ENCODE measurements at places on chromosomes 3 and 15.

DNA sequence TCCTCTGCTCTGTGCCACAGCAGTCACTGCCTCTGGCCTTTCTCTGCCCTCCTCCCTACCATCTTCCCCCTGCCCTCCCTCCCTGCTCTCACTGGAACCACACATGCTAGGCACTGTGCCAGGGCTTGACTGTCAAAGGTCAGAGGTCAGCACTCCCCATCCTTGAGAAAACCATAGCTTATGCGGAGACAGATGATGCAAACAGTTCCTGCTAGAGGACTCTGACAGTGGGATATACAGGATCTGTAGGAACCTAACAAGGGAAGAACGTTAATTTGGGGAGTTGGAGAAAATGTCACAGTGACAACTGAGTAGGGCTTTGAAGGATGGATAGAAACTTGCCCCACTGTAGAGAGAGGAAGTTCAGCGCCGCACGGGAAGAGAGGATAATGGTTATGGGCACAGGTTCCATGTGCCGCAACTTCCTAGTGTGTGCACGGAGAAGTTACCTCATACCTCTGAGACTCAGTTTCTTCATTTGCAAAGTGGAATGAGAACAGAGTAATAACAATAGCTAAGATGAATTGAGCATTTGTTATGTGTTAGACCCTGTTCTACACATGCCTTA, 29.3 kb upstream of the XYLB start:
- H3K27me3 ChIP-seq = peaks cover 13% of the 10 kb centered on the region
- no peak overlapping the region for H3K4me3 ChIP-seq
- DNase-seq = no peak
- H3K4me1 ChIP-seq = no peaks in the 10 kb centered on the region
- no peak overlapping the region for H3K27ac ChIP-seq
- no peaks in the 10 kb centered on the region for H3K36me3 ChIP-seq

GRCh38 chr3:40627095-40627494, 102.3 kb downstream of the ZNF621 start:
- H3K36me3 ChIP-seq = peaks cover 51% of the 10 kb centered on the region
- H3K4me3 ChIP-seq = no peak overlapping the region
- H3K27ac ChIP-seq = no peak overlapping the region
- no peak for DNase-seq
- peaks cover 22% of the 10 kb centered on the region for H3K4me1 ChIP-seq

DNA sequence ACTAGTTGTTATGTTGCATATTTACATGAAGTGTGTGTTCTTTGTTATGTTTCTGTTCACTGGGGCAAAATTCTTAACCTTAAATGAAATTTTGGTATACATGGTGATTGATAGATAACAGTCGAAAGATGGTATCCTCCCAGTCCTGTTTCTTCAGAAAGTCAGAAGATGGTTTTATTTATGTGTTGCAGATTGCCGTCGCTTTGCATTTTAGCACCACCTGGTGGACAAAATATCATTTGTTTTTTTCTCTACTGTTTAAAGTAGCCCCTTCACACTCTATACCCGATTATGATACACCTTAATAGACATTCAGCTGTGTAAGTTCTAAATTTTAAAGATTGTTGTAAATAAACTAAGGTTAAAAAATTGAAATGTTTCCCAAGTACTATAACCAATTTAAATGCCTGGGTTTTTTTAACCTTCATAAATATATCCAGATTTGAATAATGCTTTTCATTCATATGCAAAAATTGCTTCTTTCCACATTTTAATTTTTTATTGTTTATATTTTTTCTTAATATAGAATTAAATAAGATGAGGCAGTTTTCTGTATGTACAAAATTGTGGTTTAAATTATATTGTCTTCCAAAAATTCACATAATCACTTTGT, 152.2 kb downstream of the ALCAM start:
- H3K4me1 ChIP-seq = peaks cover 5% of the 10 kb centered on the region
- no peak overlapping the region for H3K4me3 ChIP-seq
- no peaks in the 10 kb centered on the region for H3K36me3 ChIP-seq
- no peak for DNase-seq

- H3K36me3 ChIP-seq = peaks cover 2% of the 10 kb centered on the region
- H3K4me3 ChIP-seq = no peak overlapping the region
- peaks cover 9% of the 10 kb centered on the region for H3K27me3 ChIP-seq
- H3K4me1 ChIP-seq = no peaks in the 10 kb centered on the region
- DNase-seq = no peak
- H3K27ac ChIP-seq = no peak overlapping the region
Measured at GRCh38 chr3:73351423-73352071, 273.2 kb downstream of the PDZRN3 start.

Measured in memory B cell (primary cell).